ENCODE measurements at places on chromosomes 2 and 18. TPM values are rescaled to one million over a fixed set of nuclear protein-coding genes. Genes with fewer than 3 reads are reported as not detected.

REEP1 gene
- 0.13 TPM for total RNA-seq

GRCh38 chr2:211157211-211157610 is 600.8 kb downstream of the CPS1 start:
- no peak for DNase-seq

DNA sequence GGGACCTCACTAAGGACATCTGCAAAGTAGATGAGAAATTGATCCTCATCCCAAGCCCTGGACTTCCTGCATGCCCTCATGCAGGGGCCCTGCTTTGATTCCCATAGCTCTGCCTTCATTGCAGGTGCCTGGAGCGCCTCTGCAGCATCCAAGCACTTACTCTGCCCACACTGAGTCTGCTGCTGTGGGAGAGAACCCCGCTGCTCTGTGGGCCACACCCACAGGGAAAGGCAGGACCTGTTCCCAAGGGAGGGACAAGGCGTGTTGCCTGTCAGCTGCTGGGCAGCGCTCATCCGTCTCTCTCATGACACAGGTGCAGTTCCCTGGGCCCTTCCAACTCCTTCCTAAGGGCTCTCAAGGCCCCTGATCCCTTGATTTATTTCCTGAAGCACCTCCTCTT is 266.8 kb upstream of the SMIM21 start:
- DNase-seq = no peak

GRCh38 chr2:66724241-66724640 is 289.3 kb downstream of the MEIS1 start:
- DNase-seq = no peak

LRRC30 gene
- not detected for total RNA-seq

ASXL3 gene
- not detected for total RNA-seq
